ENCODE measurements at places on chromosomes 13 and 19. TPM values are rescaled to one million over a fixed set of nuclear protein-coding genes. Genes with fewer than 3 reads are reported as not detected.

The NOSIP gene
- 106 TPM for total RNA-seq

The COX7A1 gene
- total RNA-seq: 11.7 TPM

The OR7A5 gene
- total RNA-seq: not detected

The ACP7 gene
- total RNA-seq: not detected

The ZNF540 gene
- total RNA-seq: 0.29 TPM

The OR4F17 gene
- total RNA-seq: not detected

The NLRP11 gene
- total RNA-seq: not detected

The SIN3B gene
- total RNA-seq: 37.7 TPM

The CRB3 gene
- not detected for total RNA-seq

The CEACAM6 gene
- total RNA-seq: not detected

The GRIK5 gene
- not detected for total RNA-seq

The TMEM255B gene
- total RNA-seq: 2.4 TPM

The SYCN gene
- not detected for total RNA-seq

The RDH8 gene
- total RNA-seq: not detected

The PEX11G gene
- total RNA-seq: 0.57 TPM

The TRPM4 gene
- total RNA-seq: 8.8 TPM

The IGFL1 gene
- total RNA-seq: not detected

The FFAR3 gene
- not detected for total RNA-seq

The HS6ST3 gene
- not detected for total RNA-seq

The CGB8 gene
- total RNA-seq: not detected

The ZNF534 gene
- 0.44 TPM for total RNA-seq

The ELOF1 gene
- total RNA-seq: 56.1 TPM

Measured in placental pericyte (primary cell).